Esophagus squamous epithelium (tissue), 5 donors: ENCODE measurements at places on chromosomes 2 and 18.

GRCh38 chr2:11710210-11710609, 36.2 kb upstream of the LPIN1 start:
- no peak for DNase-seq

GRCh38 chr2:168245074-168245825, 2.1 kb downstream of the STK39 start:
- no peak for DNase-seq

DNA sequence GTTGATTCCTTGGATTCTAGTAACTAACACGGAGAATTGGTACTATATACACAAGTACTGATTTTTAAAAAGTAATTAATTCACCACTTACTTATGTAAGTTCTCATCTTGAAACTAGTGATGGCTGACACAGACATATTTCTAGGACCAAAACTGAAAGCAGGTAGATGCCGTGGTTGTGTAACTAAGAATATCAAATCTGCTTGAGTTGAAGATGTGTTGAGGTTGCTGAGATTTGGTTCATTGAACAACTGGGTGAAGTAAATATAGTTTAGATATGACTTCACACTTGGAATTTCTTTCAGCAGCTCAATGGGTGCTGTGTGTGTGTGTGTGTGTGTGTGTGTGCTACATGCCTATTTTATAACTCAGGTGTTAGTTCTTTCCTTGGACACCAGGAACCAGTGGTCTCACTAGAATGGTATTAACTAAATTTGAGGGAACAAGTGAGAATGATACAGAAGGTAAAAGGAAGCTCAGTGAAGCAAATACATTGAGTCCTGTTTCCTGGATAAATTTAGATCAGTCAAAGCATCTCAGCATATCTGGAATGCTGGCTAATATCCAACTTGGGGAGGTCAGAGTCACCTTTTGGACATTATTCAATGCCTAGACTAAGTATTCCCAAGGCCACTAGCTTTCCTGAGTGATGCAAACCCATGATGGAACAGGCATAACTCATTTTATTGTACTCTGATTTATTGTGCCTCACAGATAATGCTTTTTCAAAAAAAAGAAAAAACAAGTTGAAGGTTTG, 110.7 kb upstream of the ZEB2 start:
- no peak for DNase-seq

- no peak for DNase-seq
Measured at GRCh38 chr2:190626641-190627210, 22.2 kb upstream of the NAB1 start.

GRCh38 chr2:149375801-149376361, 45.5 kb downstream of the LYPD6 start:
- no peak for DNase-seq
